Anterior cingulate cortex (tissue), 58 donors: ENCODE measurements at places on chromosomes 7 and 10.

DNA sequence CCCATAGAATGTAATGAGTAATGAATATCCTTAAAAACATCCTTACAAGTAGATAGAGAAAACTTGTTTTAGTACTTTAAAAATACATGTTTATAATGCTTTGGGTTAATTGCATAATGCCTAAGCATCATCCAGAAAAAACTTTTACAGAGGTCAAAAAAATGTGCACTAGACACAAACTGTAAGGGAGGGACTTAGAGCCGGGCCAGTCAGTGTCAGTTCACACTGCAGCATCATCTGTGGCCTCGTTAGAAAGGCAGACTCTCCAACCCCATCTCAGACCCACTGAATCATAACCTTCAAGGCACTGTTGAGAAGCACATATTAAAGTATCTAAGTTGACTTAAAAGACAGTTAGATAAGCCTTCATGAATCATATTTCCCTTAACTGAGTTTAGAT lies 230.1 kb upstream of the PRPS1L1 start:
- no peak for DNase-seq

DNA sequence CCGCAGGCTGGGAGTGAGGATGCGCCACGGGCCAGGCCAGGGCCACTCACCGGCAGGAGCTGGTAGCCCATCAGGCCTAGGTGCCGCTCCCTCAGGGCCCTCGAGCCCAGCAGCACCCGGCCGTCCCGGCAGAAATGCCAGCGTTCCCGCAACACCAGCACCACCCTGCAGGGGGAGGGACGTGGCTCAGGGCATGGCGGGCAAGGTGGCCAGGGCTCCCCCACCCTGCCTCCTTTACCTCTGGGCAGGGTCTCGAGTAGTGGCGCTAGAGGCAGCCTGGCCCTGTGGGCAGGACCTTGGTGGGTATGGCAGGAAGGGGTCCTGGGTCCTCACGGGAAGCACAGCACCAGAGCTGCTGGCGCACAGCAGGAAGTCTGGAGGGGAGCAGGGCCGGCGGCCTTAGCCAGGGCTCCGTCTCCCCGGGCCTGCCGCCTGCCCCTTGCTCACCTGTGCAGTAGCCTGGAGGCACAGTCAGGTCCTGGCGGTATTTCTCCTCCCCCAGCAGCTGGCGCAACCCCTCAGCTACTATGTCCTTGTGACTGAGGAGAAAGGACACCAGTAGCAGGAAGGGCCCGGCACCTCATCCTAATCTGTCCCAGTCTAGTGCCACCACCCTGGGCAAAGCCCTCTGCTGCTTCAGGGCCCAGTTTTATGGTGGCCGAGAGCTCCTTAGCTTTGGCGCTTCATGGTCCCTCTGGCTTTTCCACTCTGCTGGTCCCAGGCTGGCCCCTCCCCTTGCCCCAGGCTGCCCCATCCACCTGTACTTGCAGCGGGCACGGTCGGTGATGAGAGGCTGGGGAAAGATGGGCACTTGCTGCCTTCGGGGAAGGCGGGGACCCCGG lies 3.5 kb downstream of the FASTK start:
- DNase-seq, result no peak

GRCh38 chr7:155422599-155423336 lies 35.2 kb upstream of the EN2 start:
- DNase-seq, result no peak

DNA sequence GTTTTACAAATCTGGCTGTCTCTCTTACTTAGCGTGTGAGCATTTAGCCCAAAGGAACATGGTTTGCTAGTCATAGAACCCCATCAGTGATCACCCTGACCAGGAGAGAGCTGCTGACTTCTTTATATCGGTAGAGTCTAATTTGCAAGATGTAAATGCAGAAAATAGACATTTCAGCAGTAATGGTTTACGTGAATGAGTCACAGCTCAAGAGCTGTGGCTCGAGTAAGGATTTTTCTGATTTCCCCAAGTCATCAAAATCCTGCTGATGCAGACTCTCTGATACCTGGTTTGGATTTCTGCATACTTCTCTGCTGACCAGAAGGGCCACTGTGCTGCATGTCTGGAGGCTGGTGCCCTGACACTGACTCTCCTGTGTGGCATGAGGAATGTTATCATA lies 25.7 kb downstream of the NUB1 start:
- no peak for DNase-seq

DNA sequence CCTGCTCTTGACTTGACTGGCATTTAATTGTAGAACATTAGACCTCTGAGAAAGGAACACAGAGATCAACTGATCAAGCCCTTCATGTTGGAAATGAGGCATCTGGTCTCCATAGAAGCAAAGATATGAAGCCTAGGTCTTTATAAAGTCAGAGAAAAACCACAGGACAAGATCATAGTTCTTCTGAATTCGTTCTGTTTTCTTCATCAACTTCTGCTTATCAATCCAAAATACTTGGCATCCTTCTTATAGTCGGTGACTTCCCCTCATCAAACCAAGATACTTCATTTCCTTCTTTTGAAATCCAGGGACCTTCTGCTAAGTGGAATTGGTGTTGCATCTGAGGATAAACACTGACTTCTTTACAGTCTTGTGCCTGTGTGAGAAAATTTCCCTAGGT lies 77.1 kb upstream of the PRKCQ start:
- DNase-seq, result no peak

GRCh38 chr10:62788861-62789467 lies 15.6 kb upstream of the ADO start:
- no peak for DNase-seq

- no peak for DNase-seq
Observed at GRCh38 chr7:130154131-130154500, 51.1 kb downstream of the TMEM209 start.

- no peak for DNase-seq
Observed at GRCh38 chr7:143390104-143390772, 9.1 kb downstream of the ZYX start.

DNA sequence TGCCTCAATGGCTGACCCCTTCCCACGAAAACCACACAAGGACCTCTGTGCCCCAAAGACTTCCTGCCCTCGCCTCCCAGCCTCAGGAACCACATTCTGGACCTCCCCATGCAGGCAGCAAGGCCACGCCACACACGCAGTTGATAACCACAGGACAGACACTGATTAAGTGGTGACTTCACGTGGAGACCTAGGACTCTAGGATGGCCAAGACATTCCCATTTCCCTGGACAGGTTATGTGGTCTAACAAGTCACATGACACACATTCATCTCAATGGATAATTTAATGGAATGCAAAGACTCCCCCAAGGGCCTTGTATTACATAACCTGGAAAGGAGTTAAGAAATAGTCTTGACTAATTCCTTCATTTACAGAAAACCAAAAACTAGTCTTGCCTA lies 110.2 kb downstream of the LARP4B start:
- DNase-seq, result no peak

- DNase-seq, result no peak
Observed at GRCh38 chr7:54543051-54543488, 895 bp downstream of the VSTM2A start.

DNA sequence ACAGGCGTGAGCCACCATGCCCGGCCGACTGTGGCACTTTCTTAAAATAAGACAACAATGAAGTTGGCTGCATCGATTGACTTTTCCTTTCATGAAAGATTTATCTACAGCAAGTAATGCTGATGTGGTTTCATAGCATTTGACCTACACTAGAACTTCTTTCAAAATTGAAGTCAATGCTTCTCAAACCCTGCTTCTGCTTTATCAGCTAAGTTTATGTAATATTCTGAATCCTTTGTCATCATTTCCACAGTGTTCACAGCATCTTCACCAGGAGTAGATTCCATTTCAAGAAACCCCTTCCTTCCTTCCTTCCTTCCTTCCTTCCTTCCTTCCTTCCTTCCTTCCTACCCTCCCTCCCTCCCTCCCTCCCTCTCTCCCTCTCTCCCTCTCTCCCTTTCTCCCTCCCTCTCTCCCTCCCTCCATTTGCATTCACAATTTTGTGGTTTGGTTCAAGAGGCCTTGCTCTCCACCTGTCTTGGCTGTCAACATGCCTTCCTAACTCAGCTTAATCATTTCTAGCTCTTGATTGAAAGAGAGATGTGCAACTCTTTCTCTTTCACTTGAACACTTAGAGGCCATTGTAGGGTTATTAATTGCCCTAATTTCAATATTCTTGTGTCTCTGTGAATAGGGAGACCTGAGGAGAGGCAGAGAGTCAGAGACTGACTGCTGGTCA lies 52.1 kb downstream of the HDAC9 start:
- no peak for DNase-seq

GRCh38 chr10:123553810-123554430 lies 112.2 kb upstream of the GPR26 start:
- DNase-seq, result no peak

- no peak for DNase-seq
Observed at GRCh38 chr7:128840326-128841170, 10.3 kb downstream of the FLNC start.

GRCh38 chr10:68348265-68348741 lies 15.6 kb upstream of the PBLD start:
- DNase-seq, result no peak

GRCh38 chr10:15344876-15345285 lies 26.2 kb downstream of the FAM171A1 start:
- DNase-seq, result peak; percentile 56

GRCh38 chr7:133330085-133330484 lies 77.2 kb downstream of the EXOC4 start:
- no peak for DNase-seq

GRCh38 chr7:2803755-2804154 lies 40.4 kb downstream of the GNA12 start:
- no peak for DNase-seq

DNA sequence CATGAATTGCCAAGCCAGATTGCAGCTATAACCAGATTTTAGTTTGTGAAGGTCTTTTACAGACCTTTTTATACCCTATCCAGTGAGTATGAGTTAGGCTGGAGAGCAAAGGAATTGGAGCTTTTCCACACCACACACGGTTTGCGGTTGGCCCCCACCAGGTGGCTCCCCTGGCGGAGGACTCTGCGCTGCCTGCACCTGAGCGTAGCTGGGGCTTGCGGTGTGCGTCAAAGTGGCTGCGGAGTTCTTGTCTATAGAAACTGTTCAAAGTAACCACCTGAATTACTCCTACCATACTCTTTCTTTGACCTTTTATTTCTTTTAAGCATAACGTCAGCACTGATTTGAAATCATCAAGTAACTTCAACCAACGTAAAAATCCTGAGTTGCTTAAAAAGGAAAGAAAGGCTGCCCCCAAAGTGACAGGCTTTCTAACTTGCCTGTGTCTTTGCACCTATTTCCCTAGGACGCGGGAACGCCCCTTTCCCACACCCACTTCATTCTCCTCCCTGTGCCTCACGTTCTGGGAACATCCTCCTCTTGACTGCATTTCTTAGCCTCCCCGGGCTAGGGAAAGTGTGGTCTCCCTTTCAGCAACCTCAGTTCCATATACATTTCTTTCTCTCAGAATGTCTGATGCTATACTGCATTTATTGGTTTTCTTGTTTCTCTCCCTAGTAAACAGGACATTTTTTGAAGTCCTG lies 47.6 kb upstream of the TMEM72 start:
- DNase-seq, result no peak

DNA sequence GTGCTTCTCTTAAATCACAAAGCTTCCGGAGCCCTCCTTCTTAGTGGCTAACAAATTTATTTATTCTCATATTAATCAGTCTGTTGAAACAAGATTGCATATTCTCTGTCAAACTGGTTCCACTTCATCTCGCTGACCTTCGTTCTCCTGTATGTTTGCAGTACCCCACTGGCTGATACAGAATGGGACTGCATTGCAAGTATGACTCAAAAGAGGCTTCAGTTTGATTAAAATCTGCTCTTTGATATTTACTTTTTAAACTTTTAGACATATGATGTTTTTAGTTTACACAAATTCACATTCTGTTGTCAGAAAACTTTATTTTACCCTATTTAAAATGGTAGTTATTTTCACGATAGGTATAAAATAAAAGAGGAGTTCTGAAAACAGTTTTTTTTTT lies 14.3 kb upstream of the ARHGAP12 start:
- DNase-seq, result no peak

DNA sequence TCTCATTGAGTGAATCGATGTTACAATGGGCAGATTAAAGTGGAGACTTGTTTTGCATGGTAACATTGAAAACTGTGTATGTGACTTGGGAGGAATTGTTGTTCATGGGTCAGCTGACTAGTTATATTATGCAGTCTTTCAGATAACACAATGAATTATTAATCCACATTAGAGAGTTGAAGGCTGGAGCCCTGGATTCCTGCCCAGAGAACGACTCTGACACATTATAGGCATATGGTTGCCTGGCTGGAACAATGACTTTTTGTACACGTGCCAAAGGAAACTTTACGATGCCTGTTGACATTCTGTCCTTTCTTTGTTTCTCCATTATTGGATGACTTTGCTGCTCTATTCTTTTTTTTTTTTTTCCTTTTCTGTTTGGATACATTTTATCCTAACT lies 52.3 kb upstream of the TMEM229A start:
- DNase-seq, result no peak

GRCh38 chr10:620417-620816 lies 69.1 kb downstream of the DIP2C start:
- DNase-seq, result no peak

DNA sequence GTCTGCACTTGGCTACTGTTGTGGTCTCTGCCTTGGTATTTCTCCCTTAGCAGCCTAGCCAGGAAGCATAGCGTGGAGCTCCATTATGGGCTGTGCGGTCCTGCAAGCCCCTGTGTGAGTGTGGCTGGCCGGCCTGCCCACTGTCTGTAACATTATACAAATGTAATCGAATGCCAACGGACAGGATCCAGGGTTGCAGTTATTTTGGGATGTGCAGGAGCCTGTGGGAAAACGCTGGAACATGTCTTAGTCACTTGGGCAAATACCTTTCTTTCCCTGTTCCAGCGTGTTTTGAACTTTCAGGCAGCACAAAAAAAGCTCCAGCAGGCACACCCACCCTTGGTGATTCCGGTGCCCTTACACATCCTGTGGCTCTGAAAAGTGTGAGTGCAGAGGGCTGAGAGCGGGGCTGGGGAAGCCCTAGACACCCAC lies 29.5 kb downstream of the BAG3 start:
- DNase-seq, result no peak

GRCh38 chr10:88983206-88983605 lies 7.4 kb upstream of the FAS start:
- no peak for DNase-seq

DNA sequence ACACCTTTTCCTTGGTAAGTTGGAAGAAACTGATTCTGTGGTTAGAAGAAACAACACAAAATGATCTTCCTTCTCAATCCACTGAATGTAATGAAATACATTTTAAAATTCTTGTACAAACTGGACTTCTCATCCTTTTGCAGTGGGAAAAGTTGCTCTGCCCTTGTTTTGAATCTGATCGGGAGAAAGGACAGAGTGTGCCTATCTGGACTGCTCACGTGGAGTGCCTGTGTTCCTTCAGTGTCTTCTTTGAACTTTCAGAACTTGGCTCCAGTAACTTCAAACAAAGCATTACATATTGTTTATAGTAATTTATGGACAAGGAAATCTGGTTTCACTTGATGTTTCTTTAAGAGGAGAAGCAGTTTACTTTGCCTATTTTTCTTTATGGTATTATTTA lies 17.1 kb downstream of the SLC26A3 start:
- no peak for DNase-seq

- DNase-seq, result no peak
Observed at GRCh38 chr7:29228289-29229011, 33.9 kb downstream of the CHN2 start.
